ENCODE measurements at places on chromosomes 12 and 14.

- DNase-seq, result no peak
Observed at GRCh38 chr12:133203344-133204263, 22.3 kb downstream of the ZNF268 start.

GRCh38 chr12:128823216-128823915 is 392 bp downstream of the SLC15A4 start:
- DNase-seq, result no peak

GRCh38 chr12:22743700-22744099 is 118.7 kb downstream of the ETNK1 start:
- no peak for DNase-seq

DNA sequence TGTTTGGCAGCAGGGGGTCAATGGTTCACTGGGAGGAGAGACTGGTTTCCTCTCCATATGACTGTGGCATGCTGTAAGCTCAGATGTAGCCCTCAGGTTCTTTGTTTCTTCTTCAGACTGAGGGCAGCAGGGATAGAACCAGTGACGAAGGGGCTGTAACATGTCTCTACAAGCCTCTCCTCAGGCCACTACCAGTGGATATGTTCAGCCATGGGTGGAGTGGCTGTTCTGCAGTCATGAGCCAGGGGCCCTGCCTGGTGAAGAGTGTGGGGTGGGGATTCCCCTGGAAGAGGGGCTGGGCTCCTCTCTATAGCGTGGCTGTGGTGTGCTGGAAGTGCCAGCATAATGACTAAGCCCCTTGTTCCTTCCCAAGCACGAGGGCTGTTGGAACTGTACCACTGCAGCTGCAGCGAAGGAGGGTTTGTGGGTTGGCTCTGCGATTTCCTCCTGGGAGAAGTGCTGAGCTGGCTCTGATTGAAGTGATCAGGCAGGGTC is 55.8 kb downstream of the CMAS start:
- peak; percentile 13 for DNase-seq

DNA sequence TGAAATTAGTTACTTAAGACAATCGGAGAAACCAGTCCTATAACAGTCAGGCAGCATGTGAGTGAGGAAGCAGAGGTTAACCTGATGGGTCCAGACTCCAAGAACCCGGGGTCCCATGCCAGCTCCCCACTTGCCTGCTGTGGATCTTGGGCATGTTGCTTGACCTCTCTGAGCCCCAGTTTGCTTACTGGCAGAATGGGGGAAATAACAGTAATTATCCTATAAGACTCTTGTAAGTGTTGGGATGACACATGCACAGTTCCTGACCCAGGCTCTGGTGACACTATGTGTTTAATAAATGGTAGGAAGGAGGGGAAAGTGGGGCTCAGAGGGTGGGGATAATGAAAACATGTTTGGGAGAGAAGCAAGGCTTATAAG is 56.8 kb downstream of the RPH3A start:
- no peak for DNase-seq

GRCh38 chr14:76666746-76667145 is 94.5 kb upstream of the VASH1 start:
- DNase-seq, result no peak

- no peak for DNase-seq
Observed at GRCh38 chr14:95274279-95274678, 45.4 kb downstream of the CLMN start.

All from activated naive CD4-positive, alpha-beta T cell treated with Interleukin-2 at 50 U/mL for 16 hours (primary cell).